ENCODE measurements at places on chromosomes 16 and 17.

DNA sequence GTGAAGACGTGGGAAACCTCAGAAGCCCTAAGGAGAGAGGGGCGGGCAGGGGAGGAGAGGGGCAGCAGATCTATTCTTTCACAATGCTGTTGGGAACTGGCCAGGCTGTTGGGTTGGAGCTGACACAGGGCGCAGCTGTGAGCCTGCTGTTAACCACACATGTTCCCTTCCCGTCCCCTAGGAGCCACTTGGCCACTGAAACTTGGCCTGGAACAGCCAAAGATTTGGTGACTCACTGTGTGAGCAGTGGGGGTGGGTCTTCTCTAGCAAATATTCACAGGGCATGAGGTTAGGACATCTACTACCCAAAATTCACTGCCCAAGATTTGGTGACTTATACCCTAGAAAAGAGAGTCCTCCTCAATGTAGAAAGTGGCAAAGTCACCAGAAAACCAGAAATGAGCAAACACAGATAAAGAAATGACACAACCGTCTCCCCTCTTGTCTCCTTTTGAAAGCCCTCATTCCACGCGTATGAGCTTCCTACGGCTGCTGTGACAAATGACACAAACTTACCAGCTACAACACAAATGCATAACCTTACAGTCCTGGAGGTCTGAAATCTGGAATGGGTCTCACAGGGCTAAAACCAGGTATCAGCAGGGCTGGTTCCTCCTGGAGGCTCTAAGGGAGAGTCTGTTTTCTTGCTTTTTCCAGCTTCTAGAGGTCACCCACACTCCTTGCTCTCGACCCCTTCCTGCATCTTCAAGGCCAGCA is 6.3 kb downstream of the TBC1D16 start:
- no peak for DNase-seq

DNA sequence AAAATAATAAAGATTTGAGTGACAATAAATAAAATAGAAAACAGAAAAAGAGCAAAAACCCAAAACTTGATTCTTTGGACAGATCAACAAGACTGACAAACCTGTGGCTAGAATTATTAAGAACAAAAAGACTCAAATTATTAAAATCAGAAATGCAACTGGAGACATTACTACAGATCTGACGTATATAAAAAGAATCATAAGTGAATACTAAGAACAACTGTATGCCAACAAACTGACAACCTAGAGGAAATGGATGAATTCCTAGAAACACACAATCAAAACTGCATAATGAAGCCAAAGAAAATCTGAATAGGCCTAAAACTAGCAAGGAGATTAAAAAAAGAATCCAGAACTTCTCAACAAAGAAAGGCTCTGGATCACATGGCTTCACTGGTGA is 47.4 kb downstream of the NETO2 start:
- no peak for DNase-seq

DNA sequence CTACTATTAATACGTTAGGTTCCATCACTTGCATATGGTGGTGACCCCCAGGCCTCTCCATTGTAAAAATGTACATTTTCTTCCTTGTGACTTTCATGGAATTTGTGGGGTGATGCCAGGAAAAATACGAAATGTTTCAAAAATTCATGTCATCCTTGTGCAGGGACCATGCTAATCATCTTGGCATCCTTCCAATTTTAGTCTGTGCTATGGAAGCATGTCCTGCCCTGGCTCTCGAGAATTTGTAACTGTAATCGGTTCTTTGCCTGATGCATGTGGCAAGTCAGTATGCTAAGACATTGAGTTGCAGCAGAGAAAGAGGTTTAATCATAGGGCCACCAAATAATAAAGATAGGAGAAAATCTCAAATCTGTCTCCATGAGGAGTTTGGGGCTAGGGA is 14.3 kb upstream of the GINS3 start:
- no peak for DNase-seq

DNA sequence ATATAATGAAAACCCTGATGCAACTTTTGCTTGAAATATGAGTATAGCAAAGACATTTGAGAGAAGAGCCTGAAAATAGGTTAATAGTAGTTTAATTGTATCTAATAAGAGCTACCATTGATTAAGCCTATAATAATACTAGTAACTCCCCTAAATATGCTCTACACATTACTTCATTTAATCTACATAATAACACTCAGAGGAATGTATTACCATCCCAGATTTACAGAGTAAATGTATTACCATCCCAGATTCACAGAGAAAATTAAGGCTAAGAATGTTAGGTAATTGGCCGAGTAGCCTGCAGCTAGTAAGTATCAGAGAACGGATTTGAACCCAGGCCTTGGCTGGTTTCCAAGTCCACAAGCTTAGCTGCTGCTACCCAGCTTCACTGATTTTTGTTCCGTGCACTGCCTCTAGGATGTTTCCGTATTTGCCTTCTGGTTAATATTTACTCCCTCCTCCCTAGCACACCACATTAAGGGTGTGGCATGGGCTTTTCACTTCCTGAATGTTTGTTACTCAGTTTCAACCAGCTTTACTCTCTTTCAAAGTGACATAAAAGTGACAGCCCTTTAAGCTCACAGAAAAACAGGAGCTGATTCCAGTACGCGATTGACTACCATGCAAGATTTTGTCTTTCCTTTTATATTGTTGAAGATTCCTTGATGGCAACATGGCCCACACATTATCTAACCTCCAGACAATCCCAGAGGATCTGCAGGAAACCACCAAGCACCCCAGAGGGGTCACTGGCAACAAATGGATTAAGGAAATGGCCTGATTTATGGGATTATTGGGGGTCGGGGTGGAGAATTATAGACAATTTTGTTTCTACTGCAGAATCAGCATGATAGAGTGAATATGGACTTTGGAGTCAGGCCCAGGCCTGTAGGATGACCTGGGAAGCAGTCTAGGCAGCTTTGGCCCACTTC is 26.7 kb upstream of the TOX3 start:
- DNase-seq: no peak

DNA sequence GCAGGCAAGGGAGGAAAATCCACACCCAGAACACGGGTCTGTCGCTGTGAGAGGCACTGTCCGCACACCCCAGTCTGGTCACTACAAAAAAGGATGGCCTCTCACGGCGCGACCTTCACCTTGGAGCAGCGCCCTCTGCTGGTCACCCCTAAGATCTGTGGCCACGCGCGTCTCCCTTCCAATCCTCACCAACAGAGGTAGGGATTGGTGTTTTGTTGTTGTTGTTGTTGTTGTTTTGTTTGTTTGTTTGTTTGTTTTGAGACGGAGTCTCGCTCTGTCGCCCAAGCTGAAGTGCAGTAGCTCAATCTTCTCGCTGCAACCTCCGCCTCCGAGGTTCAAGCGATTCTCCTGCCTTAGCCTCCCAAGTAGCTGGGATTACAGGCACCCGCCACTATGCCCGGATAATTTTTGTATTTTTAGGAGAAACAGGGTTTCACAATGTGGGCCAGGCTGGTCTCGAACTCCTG is 15.0 kb upstream of the C17orf58 start:
- no peak for DNase-seq

DNA sequence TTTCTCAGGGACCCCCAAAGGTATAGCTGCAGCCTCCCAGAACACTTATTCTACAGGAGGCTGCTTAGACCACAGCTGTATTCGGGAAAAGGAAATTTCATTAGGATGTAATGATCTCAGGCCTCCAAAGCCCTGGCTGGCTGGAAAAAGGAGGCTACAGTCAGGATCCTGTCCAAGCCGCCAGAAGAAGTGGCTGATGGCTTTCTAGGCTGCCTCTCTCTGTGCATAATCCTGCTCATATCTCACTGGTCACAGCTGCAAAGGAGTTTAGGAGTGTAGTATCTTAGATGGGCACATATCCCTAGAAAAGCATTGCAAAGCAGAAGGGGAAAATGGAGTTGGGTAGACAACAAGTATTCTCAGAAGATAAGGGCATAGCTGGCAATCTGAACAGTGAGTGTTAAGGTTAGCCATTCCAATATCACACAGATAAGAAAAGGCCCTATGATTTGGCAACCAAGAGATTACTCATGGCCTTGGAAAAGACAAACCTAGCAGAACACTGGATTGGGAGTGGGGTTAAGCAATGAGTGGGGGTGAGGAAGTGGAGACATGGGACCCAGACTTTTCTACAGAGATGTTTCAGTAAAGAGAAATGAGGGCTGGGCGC is 26.0 kb upstream of the PRKCA start:
- peak; percentile 72 for DNase-seq

DNA sequence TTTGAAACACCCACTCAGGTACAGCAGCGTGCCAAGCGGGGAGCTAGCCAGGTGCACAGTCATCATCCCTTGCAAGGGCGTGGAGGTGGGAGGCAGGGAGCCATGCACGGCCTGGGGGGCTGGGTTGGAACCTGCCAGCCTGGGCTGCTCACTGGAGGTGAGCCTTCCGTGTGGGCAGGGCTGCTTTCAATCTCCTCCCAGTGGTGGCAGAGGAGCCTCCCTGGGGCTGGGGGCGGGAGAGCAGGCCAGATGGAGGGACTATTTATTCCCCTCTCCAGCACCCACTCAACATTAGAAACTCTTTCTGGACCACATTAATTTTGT is 90.3 kb downstream of the KATNIP start:
- peak; percentile 8 for DNase-seq

DNA sequence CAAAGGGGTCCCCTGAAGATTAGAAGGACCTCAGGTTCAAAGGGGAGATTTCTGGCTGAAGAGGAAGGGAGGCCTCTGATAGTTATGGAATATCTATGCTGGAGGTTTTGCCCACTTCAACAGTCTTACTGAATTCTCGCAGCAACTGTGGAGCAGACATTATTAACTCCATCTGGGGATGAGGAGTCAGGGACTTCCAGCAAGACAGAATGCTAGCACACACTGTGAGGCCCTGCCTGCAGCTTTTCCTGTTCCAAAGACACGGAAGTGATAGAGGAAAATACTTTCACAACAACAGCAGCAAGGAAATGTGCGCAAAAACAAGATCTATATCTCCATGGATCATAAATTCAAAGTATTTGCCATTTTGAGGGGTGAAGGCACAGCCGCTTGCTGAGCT is 72.8 kb downstream of the RPH3AL start:
- no peak for DNase-seq

DNA sequence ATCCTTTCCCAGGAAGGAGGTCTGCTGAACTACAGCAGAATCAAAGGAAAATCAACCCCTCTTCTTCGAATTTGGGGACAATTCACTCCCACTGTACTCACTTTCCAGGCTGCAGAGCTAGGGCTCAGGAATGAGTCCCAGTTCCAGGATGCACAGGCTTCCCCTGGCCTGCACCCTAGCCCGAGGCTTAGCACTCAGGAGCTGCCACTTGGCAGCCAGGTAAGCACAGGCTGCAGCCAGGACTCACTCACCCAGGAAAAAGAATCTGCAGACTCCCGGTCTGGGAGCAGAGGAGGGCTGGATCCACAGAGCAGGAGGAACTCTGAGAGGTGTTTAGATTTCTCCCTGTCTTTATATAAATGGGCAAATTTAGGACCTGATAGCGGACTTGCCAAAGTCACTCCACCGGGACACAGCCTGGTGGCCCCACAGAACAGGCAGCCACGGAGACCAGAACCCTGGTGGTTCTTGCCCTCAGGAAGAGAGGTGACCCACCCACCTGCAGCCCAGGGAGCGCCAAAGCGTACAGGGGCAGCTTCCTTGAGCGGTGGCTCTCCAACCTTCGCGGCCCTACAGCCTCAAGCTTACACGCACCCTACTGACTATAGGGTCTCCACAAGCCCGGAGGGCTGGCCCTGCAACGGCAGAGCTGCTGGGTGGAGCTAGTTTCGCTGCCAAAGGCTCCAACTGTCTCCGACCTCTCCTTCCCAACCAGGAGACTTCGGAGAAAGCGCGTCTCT is 4.8 kb downstream of the CBLN1 start:
- DNase-seq: no peak

DNA sequence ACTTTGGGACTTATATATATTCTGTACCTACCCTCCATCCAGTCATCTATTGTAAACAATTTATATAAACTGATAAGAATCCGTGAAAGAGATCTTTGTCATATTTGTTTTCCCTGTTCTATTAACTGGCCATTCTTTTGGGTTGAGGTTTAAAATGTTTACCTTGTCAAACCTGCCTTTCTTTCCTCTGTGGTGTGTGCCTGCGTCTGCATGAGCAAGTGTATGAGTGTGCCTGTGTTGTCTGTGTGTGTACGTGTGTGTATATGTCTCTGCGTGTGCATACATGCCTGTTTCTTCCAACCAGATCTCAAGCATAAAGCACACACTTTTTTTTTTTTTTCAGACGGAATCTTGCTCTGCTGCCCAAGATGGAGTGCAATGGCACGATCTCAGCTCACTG is 201.5 kb downstream of the C16orf95 start:
- DNase-seq: no peak

DNA sequence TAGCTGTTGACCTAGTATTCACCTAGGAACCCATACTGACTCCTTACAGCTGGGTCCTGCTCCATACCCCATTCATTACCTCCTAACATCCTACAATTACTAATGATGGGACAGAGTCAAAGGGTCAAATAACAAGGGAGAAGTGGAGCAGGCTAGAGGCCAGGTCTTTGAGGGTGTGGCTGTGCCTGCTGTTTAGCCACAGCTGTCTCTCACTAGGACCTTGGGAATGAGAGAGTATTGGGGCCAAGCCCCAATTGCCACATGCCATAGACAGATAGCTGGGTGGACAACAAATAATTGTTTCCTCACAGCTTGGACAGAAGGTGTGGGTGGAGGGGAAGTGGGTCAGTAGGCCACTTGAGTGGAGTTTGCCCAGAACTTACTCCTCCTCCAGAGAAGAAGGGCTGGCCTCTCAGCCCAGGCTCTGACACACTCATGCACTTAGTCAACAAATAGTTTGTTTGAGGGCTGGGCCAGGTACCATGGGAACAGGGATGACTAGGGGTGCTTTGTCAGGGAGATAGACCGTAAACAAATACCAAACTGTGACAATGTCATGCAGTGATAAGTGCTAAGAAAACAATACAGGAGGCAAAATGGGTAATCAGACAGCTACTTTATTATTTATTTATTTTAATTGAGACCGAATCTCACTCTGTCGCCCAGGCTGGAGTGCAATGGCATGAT is 10.2 kb upstream of the CENPT start:
- peak; percentile 98 for DNase-seq

GRCh38 chr16:9139965-9140364 is 48.5 kb downstream of the HAPSTR1 start:
- DNase-seq: no peak

DNA sequence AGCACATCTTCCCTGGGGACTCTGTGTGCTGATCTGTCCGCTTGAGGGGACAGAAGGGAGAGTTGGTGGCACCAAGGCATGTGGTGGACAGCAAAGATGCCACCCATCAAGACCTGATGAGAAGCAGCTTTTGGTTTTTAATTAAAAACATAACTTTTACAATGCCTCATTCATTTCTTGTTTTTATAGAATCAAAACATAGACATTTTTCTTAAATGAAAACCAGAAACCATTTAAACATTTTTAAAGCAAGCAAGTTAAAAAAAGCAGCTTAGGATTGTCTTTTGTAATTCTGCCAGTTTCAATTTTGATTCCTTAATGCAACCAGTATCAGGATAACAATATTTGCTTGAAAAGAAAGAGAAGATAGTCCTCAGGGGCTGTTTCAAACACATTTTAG is 123.7 kb upstream of the AXIN2 start:
- no peak for DNase-seq

All from PC-9 (cell line).